ENCODE measurements at places on chromosomes 5 and 9. TPM values are rescaled to one million over a fixed set of nuclear protein-coding genes. Genes with fewer than 3 reads are reported as not detected.

GRCh38 chr9:135907006-135907430, 328 bp downstream of the CAMSAP1 start:
- H3K27ac ChIP-seq, result no peak overlapping the region
- H3K36me3 ChIP-seq, result peaks cover 28% of the 10 kb centered on the region
- DNase-seq, result peak; percentile 49

- H3K4me3 ChIP-seq, result no peak overlapping the region
- no peaks in the 10 kb centered on the region for H3K36me3 ChIP-seq
- H3K27ac ChIP-seq, result no peak overlapping the region
Measured at GRCh38 chr9:84322828-84323227, 17.7 kb downstream of the SLC28A3 start.

DNA sequence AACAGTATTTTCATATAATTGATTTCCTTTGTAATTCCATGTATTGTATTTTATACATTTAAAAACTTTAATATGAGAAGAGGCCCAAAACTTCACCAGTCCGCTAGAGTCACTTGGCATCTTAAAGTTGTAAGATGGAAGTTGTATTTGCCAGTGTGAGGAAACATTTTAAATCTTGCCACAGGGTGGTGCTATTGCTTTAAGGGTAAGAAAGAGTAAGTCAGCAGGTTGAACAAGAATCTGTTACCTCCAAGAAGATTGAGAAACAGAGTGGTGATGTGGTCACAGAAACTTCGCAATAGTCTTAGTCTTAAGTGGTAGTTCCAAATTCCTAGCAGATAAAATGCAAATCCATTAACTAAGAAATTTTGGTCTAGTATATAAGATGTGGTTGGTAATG, 39.8 kb upstream of the RANBP6 start:
- no peaks in the 10 kb centered on the region for H3K36me3 ChIP-seq
- no peaks in the 10 kb centered on the region for H3K4me1 ChIP-seq
- no peaks in the 10 kb centered on the region for H3K27me3 ChIP-seq
- H3K4me3 ChIP-seq, result no peak overlapping the region
- DNase-seq, result peak; percentile 74
- no peak overlapping the region for H3K27ac ChIP-seq

GRCh38 chr5:177022386-177023302, at the start of gene ZNF346:
Gene ZNF346, plus strand, starts transcription at chr5:177022696. Its CDS starts 43 bp downstream, at chr5:177022739.
- no peaks in the 10 kb centered on the region for H3K4me1 ChIP-seq
- H3K4me3 ChIP-seq, result peak within 1 kb of the TSS; percentile 85
- no peaks in the 10 kb centered on the region for H3K27me3 ChIP-seq
- H3K27ac ChIP-seq, result peak within 1 kb of the TSS; percentile 62
- peaks cover 11% of the 10 kb centered on the region for H3K36me3 ChIP-seq

- no peak overlapping the region for H3K4me3 ChIP-seq
- H3K36me3 ChIP-seq, result no peaks in the 10 kb centered on the region
- peaks cover 3% of the 10 kb centered on the region for H3K4me1 ChIP-seq
- no peak for DNase-seq
Measured at GRCh38 chr9:111871499-111871855, 25.1 kb upstream of the UGCG start.

DNA sequence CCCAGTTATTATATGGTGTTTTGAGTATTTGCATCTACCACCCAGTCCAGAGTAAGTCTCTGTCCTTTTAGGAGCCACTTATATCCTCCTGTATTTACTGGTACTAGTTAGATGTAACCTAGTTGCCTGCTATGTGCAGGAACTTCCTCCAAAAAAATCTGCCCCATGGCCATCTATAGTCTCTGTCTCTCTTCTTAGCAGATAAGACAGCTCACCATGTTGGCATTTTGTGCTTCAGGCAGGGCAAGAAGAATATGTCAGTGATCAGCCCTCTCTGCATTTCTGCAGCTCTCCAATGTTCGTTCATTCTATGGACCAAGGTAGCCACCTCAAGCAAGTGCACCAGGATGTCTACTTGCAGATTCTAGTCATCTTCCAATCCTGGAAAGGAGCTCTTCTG, 446.5 kb downstream of the TLE1 start:
- H3K36me3 ChIP-seq, result no peaks in the 10 kb centered on the region
- no peak overlapping the region for H3K27ac ChIP-seq
- no peaks in the 10 kb centered on the region for H3K27me3 ChIP-seq
- H3K4me3 ChIP-seq, result no peak overlapping the region

DNA sequence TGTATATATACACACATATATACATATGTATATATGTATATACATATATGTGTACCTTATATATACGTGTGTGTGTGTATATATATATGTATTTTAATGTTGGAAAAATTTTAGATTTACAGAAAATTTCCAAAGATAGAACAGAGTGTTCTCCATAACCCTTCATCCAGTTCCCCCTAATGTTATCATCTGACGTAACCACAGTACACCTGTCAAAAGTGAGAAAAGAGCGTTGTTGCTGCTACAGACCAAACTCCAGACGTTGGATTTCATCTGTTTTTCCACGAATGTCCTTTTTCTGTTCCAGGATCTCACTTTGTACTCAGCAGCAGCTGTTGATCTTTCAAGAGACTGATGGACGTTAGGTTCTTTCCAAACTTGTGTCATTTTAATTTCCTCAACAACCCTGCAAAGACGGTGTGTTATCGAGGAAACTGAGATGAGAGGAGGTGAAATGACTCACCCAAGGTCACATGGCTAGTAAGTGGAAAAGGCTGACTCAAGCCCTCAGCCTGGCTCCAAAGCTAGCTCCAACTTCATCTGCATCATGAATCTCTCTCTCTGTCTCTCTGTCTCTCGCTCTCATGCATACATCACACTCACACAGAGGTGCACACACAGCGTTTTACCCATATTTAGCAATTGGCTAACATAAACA, 17.0 kb upstream of the NTNG2 start:
- no peaks in the 10 kb centered on the region for H3K36me3 ChIP-seq
- H3K27ac ChIP-seq, result no peak overlapping the region
- no peak overlapping the region for H3K4me3 ChIP-seq

GRCh38 chr9:111959468-111960359, 63.1 kb downstream of the UGCG start:
- no peak overlapping the region for H3K4me3 ChIP-seq
- peak; percentile 55 for DNase-seq
- H3K4me1 ChIP-seq, result peaks cover 52% of the 10 kb centered on the region
- H3K27me3 ChIP-seq, result no peaks in the 10 kb centered on the region

- H3K27ac ChIP-seq, result no peak overlapping the region
- H3K36me3 ChIP-seq, result no peaks in the 10 kb centered on the region
- no peaks in the 10 kb centered on the region for H3K4me1 ChIP-seq
- no peak overlapping the region for H3K4me3 ChIP-seq
Measured at GRCh38 chr5:109946610-109947009, 256.9 kb downstream of the MAN2A1 start.

DNA sequence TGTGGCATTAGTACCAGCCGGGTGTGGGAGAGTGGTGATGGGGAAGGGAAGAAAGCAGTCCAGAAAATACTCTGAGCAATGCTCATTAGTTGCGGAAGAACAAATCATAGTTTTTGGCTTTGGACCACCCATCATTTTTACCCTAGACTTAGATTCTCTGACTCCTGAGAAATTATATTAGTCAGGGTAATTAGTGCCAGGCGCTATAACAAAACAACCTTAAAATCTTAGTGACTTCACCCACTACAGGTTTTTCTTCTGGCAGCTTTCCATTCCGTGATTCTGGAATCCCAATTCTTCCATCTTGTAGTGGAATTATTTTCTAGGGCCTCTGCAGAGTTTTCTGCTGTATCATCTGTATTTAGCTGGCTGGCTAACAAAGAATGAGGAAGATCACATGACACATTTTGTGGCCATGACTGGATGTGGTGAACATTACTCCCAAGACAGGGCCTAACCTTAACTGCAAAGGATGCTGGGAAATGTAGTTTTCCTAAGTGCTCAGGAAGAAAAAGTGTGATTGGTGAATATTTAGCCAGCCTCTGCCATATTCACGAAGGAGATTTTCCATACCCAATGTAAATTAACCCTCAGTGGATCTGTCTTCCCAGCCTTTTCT, 373.0 kb upstream of the MEF2C start:
- DNase-seq, result peak; percentile 40
- H3K27ac ChIP-seq, result no peak overlapping the region
- H3K4me3 ChIP-seq, result no peak overlapping the region

GRCh38 chr5:33258553-33258952, 182.2 kb upstream of the TARS1 start:
- no peaks in the 10 kb centered on the region for H3K36me3 ChIP-seq
- no peak overlapping the region for H3K27ac ChIP-seq
- H3K4me1 ChIP-seq, result peaks cover 13% of the 10 kb centered on the region
- H3K4me3 ChIP-seq, result no peak overlapping the region
- no peak for DNase-seq

- no peak for DNase-seq
- no peak overlapping the region for H3K4me3 ChIP-seq
- no peaks in the 10 kb centered on the region for H3K27me3 ChIP-seq
- no peaks in the 10 kb centered on the region for H3K36me3 ChIP-seq
- H3K4me1 ChIP-seq, result peaks cover 5% of the 10 kb centered on the region
Measured at GRCh38 chr9:117682955-117683710, 21.1 kb upstream of the TLR4 start.

- H3K27me3 ChIP-seq, result no peaks in the 10 kb centered on the region
- H3K27ac ChIP-seq, result no peak overlapping the region
- no peaks in the 10 kb centered on the region for H3K36me3 ChIP-seq
- no peak for DNase-seq
- peaks cover 20% of the 10 kb centered on the region for H3K4me1 ChIP-seq
Measured at GRCh38 chr5:126846344-126846743, 69.4 kb downstream of the LMNB1 start.

DNA sequence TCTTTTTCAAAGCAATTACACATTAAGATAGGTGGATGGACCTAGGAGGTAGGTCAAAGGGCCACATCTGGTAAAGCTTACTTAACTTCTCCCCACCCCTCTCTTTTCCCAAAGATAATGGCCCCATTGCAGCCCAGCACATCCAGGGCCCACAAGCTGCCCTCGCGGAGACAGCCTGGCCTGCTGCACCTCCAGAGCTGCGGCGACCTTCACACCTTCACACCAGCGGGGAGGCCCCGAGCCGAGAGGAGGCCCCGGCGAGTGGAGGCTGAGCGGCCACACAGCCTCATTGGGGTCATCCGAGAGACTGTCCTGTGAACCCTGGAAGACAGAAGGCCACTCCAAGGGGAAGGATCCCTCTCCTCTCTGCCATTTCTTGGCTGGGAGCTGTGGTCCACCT, 66.5 kb downstream of the ENTREP1 start:
- H3K27ac ChIP-seq, result no peak overlapping the region
- peaks cover 9% of the 10 kb centered on the region for H3K4me1 ChIP-seq
- no peaks in the 10 kb centered on the region for H3K36me3 ChIP-seq

DNA sequence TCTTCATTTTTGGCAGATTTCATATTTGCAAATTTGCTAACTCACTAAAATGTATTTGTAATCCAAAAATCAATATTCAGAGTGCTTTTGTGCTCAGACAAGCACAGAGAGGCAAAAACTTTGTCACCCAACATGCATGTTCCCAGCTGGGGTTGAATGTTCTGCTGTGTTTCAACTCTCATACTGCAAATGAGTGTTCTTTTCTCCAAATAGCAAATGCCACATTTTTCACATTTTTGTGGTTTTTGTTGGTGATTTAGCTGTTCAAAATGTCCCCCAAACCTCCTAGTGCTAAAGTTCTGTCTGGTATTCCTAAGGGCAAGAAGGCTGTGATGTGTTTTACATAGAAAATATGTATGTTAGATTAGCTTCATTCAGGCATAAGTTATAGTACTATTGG, 87.3 kb upstream of the PCSK5 start:
- no peaks in the 10 kb centered on the region for H3K27me3 ChIP-seq
- no peak overlapping the region for H3K4me3 ChIP-seq
- peaks cover 23% of the 10 kb centered on the region for H3K4me1 ChIP-seq

- no peaks in the 10 kb centered on the region for H3K36me3 ChIP-seq
- peaks cover 9% of the 10 kb centered on the region for H3K27me3 ChIP-seq
- H3K4me3 ChIP-seq, result no peak overlapping the region
- no peak overlapping the region for H3K27ac ChIP-seq
- no peaks in the 10 kb centered on the region for H3K4me1 ChIP-seq
Measured at GRCh38 chr5:167576126-167576525, 715.3 kb upstream of the WWC1 start.

GRCh38 chr9:116145036-116145435, 8.6 kb upstream of the PAPPA start:
- H3K27me3 ChIP-seq, result no peaks in the 10 kb centered on the region
- no peak overlapping the region for H3K27ac ChIP-seq
- DNase-seq, result no peak
- H3K36me3 ChIP-seq, result no peaks in the 10 kb centered on the region

DNA sequence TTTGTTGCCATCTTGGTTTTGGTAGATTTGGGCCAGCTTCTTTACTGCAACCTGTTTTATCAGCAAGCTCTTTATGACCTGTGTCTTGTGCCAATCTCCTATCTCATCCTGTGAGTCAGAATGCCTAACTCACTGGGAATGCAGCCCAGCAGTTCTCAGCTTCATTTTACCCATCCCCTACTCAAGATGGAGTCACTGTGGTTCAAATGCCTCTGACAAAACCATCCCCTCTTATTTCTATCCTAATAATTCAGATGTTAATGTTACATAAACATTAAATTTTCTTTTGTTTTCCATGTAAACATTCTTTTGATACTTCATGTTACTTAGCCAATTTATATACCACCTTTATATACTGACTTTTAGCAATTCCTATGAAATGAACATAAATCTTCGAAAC, 746.3 kb downstream of the CDH18 start:
- no peak overlapping the region for H3K4me3 ChIP-seq
- no peak overlapping the region for H3K27ac ChIP-seq
- no peaks in the 10 kb centered on the region for H3K4me1 ChIP-seq

- no peaks in the 10 kb centered on the region for H3K27me3 ChIP-seq
- no peaks in the 10 kb centered on the region for H3K4me1 ChIP-seq
- no peak overlapping the region for H3K4me3 ChIP-seq
- H3K36me3 ChIP-seq, result no peaks in the 10 kb centered on the region
Measured at GRCh38 chr5:93054424-93055163, 526.4 kb downstream of the NR2F1-AS1 start.

DNA sequence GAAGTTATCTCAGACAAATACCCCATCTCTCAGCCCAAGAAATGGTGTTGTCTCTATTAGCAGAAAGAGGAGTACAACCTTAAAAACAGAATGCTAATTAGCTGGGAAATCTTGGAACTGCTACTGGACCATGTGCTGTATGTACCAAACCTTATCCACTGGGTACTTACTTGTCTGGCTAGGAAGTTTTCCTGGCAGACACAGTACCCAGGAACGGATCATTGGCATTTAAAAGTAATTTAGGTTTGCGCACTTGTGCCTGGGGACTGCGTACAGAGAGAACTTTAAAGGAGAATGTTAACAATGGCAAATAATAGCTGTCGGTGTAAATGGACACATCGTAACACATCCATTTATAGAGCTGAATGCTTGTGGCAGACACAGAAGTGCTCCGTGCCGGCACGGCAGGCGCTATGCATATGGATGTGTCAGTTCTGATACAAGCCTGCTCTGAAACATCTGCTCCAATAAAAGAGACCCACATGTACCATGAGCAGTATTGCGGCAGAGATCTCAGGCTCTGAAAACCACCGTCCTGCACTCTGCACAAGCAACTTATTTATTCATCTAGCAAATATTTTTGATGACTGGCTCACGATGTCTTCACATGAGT, 290.6 kb upstream of the PANK3 start:
- no peaks in the 10 kb centered on the region for H3K36me3 ChIP-seq
- no peak for DNase-seq
- no peaks in the 10 kb centered on the region for H3K27me3 ChIP-seq
- no peak overlapping the region for H3K4me3 ChIP-seq
- H3K4me1 ChIP-seq, result peaks cover 10% of the 10 kb centered on the region

- H3K36me3 ChIP-seq, result no peaks in the 10 kb centered on the region
- peaks cover 43% of the 10 kb centered on the region for H3K27me3 ChIP-seq
- no peak overlapping the region for H3K27ac ChIP-seq
- H3K4me1 ChIP-seq, result peaks cover 5% of the 10 kb centered on the region
- 0 out of 2 replicates have a peak overlapping the region, but pooled peaks have one; percentile 9 for H3K4me3 ChIP-seq
Measured at GRCh38 chr5:160466889-160467554, 45.4 kb downstream of the PTTG1 start.

PTPRD gene
- 64.1 TPM for total RNA-seq

PCSK5 gene
- 18.6 TPM for total RNA-seq

SLC23A1 gene
- total RNA-seq, result not detected

PHYHD1 gene
- 20.7 TPM for total RNA-seq

EIF4EBP3 gene
- 1.3 TPM for total RNA-seq

ACTBL2 gene
- 0.05 TPM for total RNA-seq

All from SJCRH30 (cell line).